H4 (cell line): ENCODE measurements at places on chromosomes 11 and 22. TPM values are rescaled to one million over a fixed set of nuclear protein-coding genes. Genes with fewer than 3 reads are reported as not detected.

Gene OR51I1
- 0.45 TPM in 1 of 2 replicates, not detected in the other for total RNA-seq

- DNase-seq = no peak
These were observed 45.2 kb downstream of the SC5D start for GRCh38 chr11:121337740-121338272.

- no peak for DNase-seq
These were observed 367.4 kb upstream of the FAT3 start for GRCh38 chr11:91857179-91857578.

- no peak for DNase-seq
These were observed 87.5 kb upstream of the PARVA start for GRCh38 chr11:12289667-12290476.
